Non-pigmented ciliary epithelial cell (primary cell): ENCODE measurements at places on chromosomes 7 and 10.
A peak's percentile ranks its signal among the peaks of the same experiment; 100 is the strongest.

DNA sequence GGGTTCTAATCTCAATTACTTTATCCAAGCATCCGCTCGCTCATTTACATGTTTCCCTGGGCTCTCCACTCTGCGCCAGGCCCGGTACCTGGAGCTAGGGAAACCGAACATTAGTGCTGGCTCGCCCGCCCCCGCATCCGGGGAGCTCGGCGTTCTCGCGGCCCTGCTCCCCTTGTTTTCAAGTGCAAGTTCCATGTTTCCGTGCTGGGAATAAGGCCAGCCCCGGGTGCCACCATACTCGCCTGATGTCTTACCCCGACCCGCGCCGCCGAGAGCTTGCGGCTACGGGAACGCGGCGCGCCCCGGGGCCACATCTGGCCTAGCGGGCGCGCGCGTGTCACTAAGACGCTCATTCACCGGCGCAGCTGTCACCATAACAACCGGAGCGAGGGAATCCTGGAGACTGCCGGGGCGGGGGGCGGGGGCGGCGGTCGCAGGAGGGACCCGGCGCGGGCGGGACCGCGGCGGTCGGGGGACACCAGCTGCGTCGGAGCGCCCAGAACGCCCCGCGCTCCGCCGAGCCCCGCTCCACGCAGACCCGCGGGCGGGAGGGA lies at the start of gene NEURL1:
TSS of gene NEURL1 (plus strand) at position 344 of the 554 bp plus-strand sequence. CDS start 683 bp downstream, outside the sequence.
- DNase-seq, result no peak

GRCh38 chr7:103690242-103690974 lies 244.4 kb upstream of the SLC26A5 start:
- DNase-seq, result no peak

GRCh38 chr7:66283003-66283920 lies 78.1 kb downstream of the TPST1 start:
- DNase-seq, result peak; percentile 62

DNA sequence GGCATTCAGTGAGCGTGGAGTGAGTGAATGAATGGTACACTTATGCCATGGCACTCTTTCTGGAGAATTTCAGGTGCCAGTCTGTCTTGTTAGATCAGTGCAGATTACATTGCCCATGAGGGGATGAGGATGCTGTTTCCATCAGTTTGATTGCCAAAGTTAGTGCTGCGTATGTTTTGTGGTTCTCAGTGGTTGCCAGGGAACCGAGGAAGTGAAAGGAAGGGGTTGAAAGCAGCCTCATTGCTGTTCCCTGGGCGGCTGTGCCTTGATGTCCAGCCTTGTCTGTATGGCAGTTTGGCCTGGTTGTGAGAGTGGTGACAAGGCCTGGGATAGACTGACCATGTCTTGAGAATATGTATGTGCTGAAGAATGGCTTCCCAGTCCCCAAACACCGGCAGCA lies 30.2 kb downstream of the WBP1L start:
- no peak for DNase-seq

GRCh38 chr10:98403812-98404504 lies 11.0 kb downstream of the PYROXD2 start:
- peak; percentile 13 for DNase-seq

DNA sequence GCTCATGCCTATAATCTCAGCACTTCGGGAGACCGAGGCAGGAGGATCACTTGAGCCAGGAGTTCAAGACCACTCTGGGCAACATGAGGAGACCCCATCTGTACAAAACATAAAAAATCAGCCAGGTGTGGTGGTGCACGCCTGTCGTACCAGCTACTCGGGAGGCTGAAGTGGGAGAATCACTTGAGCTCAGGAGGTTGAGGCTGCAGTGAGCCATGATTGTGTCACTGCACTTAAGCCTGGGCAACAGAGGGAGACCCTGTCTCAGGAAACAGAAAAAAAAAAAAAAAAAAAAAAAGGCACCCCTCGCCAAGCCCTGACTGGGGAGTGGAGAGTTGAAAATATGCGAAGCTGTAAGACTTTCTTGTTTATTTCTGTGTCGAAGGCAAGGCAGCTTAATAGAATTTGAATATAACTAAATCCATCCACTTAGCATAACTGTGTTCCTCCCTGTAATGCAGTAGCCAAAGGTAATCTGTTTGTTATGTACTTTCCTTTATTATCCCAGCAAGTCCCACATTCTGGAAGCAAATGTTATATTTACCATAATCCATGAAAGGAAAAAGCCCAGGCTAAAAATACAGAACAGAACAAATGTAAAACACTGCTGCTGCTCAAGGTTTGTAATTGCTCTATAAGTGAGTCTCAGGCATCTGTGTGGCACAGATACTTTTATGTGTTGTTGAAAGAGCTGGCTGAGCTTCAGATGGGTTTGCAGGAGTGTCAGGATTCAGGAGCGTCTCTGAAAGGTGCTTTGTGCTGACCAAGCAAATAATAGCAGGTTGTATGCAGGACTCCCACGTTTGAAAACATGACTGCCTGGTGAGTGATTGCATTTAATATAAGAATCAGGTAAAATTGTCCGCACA lies 127.2 kb downstream of the CELF2 start:
- no peak for DNase-seq

DNA sequence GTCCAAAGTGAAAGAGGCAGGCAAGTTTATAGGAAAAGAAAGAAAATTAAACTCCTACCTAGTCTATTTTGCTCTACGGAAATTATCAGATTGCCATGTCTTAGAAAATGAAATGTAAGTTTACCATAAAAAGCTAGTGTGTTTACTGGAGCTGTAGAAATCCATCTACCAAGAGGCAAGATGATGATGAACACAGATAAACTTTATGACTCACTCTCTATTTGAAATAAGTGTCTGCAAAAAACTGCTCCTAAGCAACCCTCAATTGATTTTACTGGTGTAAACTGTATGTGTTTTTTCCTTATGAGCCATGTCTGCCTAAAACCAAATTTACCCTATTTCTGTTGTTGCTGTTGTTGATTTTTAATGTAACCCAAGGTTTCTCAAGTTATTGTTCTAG lies 73.8 kb upstream of the TMEM106B start:
- no peak for DNase-seq

- no peak for DNase-seq
Observed at GRCh38 chr10:63633677-63634487, 112.7 kb downstream of the REEP3 start.

- DNase-seq, result no peak
Observed at GRCh38 chr7:44748045-44748947, at the start of gene ZMIZ2. Gene ZMIZ2, plus strand, starts transcription at chr7:44748847. Its CDS starts 7,403 bp downstream, at chr7:44756250.
